ENCODE measurements at places on chromosomes 3 and 15.

DNA sequence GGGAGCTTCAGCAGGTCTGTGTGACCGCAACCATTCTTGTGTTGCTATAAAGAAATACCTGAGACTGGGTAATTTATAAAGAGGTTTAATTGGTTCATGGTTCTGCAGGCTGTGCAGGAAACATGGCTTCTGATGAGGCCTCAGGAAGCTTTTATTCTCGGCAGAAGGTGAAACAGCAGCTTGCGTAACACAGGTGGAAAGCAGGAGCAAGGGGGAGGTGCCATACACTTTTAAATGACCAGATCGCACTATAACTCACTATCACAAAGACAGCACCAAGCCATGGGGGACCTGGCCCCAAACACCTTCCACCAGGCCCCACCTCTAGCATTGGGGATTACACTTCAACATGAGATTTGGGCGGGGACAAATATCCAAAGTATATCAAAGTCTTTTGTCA is 8.3 kb upstream of the CIB2 start:
- H3K4me1 ChIP-seq: no peaks in the 10 kb centered on the region
- H3K27ac ChIP-seq: no peak overlapping the region
- H3K4me3 ChIP-seq: no peak overlapping the region
- DNase-seq: no peak
- H3K36me3 ChIP-seq: no peaks in the 10 kb centered on the region

GRCh38 chr3:68773401-68773800 is 158.9 kb downstream of the TAFA4 start:
- H3K27me3 ChIP-seq: no peaks in the 10 kb centered on the region
- H3K36me3 ChIP-seq: no peaks in the 10 kb centered on the region
- DNase-seq: no peak
- no peaks in the 10 kb centered on the region for H3K4me1 ChIP-seq
- no peak overlapping the region for H3K4me3 ChIP-seq

GRCh38 chr3:131353016-131353877 is 28.3 kb upstream of the NUDT16 start:
- H3K4me3 ChIP-seq: no peak overlapping the region
- no peak for DNase-seq
- no peaks in the 10 kb centered on the region for H3K36me3 ChIP-seq
- no peaks in the 10 kb centered on the region for H3K4me1 ChIP-seq
- no peaks in the 10 kb centered on the region for H3K27me3 ChIP-seq
- H3K27ac ChIP-seq: no peak overlapping the region

DNA sequence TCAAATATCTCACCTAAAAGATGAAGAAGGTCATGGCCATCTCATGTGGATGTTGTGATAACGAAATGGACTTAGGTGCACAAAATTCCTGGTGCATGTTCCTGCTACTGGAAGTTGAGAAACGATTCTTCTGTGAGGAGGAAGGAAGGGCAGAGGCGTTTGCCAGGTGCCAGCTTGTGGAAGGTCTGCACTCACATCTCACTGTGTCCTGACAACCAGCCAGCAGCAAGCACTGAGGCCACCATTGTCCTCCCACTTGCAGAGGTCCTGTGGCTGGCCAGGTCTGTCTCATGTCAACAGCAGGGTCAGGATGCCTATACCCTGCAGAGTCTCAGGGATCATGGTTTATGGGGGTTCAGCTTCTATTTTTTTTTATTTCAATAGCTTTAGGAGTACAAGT is 3.7 kb downstream of the FAM240A start:
- H3K27me3 ChIP-seq: peaks cover 60% of the 10 kb centered on the region
- H3K4me1 ChIP-seq: no peaks in the 10 kb centered on the region
- H3K4me3 ChIP-seq: no peak overlapping the region
- H3K27ac ChIP-seq: no peak overlapping the region

DNA sequence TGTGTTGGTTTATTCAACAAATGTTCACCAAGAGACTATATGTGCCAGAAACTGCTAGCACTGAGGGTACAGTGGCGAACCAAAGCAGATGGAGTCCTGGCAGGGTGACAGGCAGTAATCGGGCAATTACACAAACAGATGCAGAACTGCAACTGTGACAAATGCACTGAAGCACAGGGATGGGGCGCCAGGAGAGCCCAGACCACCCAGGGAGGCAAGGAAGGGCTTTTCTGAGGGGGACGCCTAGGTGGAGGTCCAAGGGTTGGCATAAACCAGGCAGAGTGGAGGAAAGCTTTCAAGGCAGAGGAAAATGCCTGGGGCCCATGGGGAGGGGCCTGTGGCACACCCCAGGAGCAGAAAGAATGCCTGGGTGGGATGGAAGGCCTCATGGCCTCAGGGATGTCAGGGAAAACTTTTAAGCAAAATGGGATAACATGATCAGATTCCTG is 5.5 kb downstream of the DIS3L start:
- H3K36me3 ChIP-seq: peaks cover 26% of the 10 kb centered on the region
- H3K4me3 ChIP-seq: no peak overlapping the region
- no peaks in the 10 kb centered on the region for H3K27me3 ChIP-seq
- H3K27ac ChIP-seq: no peak overlapping the region
- DNase-seq: no peak

DNA sequence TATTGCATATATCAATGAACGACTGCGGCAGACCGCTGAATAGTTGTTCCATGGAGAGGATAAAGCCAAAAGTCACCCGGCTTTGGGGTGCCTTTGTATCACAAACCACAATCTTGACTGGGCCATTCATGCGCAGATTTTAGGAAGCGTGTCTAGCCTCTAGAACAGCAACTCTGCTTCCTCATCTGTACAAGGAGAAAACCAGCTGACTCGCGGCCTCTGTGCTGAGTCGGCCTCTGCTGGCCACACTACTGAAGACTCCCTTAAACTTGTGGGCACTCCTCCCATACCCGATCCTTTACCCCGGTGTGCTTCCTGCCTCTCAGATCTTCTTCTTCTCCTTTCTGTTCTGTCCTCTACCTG is 872 bp downstream of the DLEC1 start:
- H3K36me3 ChIP-seq: no peaks in the 10 kb centered on the region
- H3K27me3 ChIP-seq: peaks cover 44% of the 10 kb centered on the region
- no peak for DNase-seq

- H3K27ac ChIP-seq: peak overlapping the region; percentile 56
- no peaks in the 10 kb centered on the region for H3K27me3 ChIP-seq
- H3K4me3 ChIP-seq: no peak overlapping the region
- DNase-seq: peak; percentile 48
- peaks cover 10% of the 10 kb centered on the region for H3K4me1 ChIP-seq
- no peaks in the 10 kb centered on the region for H3K36me3 ChIP-seq
These were observed 13.0 kb upstream of the MAPK6 start for GRCh38 chr15:52005748-52006701.

- no peaks in the 10 kb centered on the region for H3K27me3 ChIP-seq
- H3K36me3 ChIP-seq: no peaks in the 10 kb centered on the region
- H3K4me3 ChIP-seq: no peak overlapping the region
- no peak overlapping the region for H3K27ac ChIP-seq
- no peaks in the 10 kb centered on the region for H3K4me1 ChIP-seq
These were observed 93.1 kb downstream of the STAG1 start for GRCh38 chr3:136658946-136659682.

- peak; percentile 85 for DNase-seq
- H3K36me3 ChIP-seq: no peaks in the 10 kb centered on the region
- no peak overlapping the region for H3K4me3 ChIP-seq
- H3K27ac ChIP-seq: peak overlapping the region; percentile 65
These were observed 31.9 kb downstream of the SLMAP start for GRCh38 chr3:57787867-57788623.

DNA sequence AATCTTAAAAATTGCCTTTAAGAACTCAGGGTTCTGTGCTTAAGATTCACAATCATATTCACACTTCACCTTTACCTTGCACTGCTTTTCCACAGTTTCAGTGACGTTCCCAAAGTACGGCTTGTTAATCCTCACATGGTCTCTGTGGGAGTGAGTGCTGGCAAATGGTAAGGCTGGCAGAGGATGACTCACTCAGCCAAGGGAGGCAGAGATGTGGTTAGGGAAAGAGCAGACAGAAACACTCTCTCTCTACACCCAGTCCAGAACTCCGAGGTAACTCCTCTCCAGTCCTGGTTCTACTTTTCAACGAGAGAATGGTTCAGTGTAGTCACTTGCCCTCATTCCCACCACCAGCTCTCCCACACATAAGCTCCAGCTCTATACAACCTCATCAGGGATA is 33.1 kb downstream of the RASGRP1 start:
- no peaks in the 10 kb centered on the region for H3K27me3 ChIP-seq
- no peaks in the 10 kb centered on the region for H3K4me1 ChIP-seq
- no peaks in the 10 kb centered on the region for H3K36me3 ChIP-seq

DNA sequence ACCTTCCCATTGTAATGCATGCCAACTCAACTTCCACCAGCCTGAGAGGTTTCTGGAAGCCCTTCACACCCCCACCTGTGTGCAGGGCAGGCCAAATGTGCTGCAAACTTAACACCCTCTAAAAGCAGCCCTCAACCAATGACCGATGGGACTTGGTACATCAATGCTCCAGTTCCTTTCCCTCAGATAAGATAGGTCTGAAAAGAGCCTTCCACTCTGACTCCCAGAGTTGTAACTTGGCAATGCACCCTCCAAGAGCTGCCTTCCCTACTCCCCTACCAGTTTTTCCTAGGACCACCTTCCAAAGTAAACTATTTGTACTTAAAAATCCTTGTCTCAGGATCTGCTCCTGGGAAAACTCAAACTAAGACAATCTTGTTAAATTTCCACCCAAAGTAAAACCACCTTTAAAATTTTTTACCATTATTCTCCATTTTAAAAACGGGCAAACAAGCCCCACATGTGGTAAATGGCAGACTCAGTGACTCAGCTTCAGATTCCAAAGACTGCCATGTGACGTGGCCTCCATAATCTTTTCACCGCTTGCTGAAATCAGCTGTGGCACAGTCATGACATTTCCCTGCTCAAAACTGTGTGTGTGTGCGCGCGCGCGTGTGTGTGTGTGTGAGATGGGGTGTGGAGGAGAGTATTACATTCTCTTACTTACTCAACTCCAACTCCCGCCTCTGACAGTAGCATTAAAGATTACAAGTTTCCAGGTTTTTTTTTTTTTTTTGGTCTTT is 17.2 kb downstream of the RASGRP1 start:
- H3K36me3 ChIP-seq: no peaks in the 10 kb centered on the region
- DNase-seq: peak; percentile 76
- H3K27ac ChIP-seq: no peak overlapping the region
- H3K4me3 ChIP-seq: no peak overlapping the region
- H3K27me3 ChIP-seq: no peaks in the 10 kb centered on the region
- no peaks in the 10 kb centered on the region for H3K4me1 ChIP-seq

GRCh38 chr15:98480844-98481243 is 167.5 kb upstream of the IGF1R start:
- no peaks in the 10 kb centered on the region for H3K27me3 ChIP-seq
- no peaks in the 10 kb centered on the region for H3K4me1 ChIP-seq
- no peaks in the 10 kb centered on the region for H3K36me3 ChIP-seq
- no peak overlapping the region for H3K27ac ChIP-seq

- no peaks in the 10 kb centered on the region for H3K4me1 ChIP-seq
- H3K36me3 ChIP-seq: no peaks in the 10 kb centered on the region
- H3K27ac ChIP-seq: no peak overlapping the region
- peaks cover 4% of the 10 kb centered on the region for H3K27me3 ChIP-seq
- H3K4me3 ChIP-seq: no peak overlapping the region
These were observed 57.6 kb upstream of the CHRM5 start for GRCh38 chr15:33910741-33911140.

DNA sequence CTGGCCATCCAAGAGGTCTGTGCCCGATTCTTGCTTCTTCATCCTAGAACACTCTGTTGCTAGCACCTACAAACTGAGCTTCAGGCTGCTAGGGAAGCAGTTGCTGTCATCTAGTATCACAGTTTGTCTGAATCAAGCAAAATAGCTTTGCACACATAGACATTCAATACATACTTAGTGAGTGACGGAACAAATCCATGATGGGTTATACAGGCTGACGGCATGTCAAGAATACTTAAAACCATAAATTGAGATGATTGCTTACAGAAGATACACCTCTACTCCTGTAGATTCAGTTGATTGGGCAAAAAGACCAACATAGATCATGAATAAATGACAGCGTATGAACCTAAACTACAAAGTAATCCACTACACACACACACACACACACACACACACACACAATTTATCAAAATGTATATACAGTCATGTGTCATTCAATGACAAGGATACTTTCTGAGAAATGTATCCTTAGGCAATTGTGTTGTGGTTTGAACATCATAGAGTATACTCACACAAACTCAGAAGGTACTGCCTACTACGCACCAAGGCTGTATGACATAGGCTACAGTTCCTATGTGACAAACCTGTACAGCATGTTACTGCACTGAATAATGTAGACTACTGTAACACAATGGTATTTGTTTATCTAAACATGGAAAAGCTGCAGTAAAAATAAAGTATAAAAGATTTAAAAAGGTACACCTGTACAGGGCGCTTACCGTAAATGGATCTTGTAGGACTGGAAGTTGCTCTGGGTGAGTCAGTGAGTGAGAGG is 14.4 kb upstream of the HEG1 start:
- no peak overlapping the region for H3K27ac ChIP-seq
- no peak for DNase-seq
- H3K27me3 ChIP-seq: peaks cover 16% of the 10 kb centered on the region
- no peaks in the 10 kb centered on the region for H3K36me3 ChIP-seq

DNA sequence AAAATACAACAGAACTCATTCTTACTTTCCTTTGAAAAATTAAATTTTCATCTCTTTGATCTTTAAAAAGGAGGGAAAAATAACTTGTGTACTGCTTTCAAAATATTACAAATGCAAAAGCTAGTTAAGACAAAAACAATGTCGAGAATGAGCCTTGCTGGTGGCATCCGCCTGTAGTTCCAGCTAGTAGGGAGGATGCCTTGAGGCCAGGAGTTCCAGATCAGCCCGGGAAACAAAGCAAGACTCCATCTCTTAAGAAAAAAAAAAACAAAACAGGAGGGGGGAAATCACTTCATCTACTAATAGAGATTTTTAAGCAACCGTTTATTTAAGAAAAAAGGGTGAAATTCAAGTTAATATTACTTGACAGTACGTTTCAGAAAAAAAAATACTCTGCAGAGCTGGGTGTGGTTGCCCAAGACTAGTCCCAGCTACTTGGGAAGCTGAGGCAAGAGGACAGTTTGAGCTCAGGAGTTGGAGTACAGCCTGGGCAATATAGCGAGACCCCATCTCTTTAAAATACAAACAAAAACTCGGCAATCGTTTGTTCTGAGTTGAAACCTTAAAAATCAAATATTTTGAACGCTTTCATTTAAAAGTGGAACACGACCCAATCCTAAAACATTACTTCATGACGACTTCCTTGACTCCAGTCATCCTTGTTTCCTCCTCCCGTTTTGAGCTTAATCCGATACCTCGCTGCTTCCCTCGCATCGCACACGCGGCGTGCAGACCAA is 1.2 kb downstream of the KPNA1 start:
- no peaks in the 10 kb centered on the region for H3K36me3 ChIP-seq
- H3K27me3 ChIP-seq: no peaks in the 10 kb centered on the region
- H3K27ac ChIP-seq: peak overlapping the region; percentile 96
- H3K4me3 ChIP-seq: peak overlapping the region; percentile 75
- peak; percentile 14 for DNase-seq
- H3K4me1 ChIP-seq: peaks cover 12% of the 10 kb centered on the region
